IPS DF 6.9 (cell line): ENCODE measurements at places on chromosomes 12 and 14.

- no peak for DNase-seq
These were observed at the start of gene ITGA5 for GRCh38 chr12:54419088-54419887. TSS of gene ITGA5 (minus strand) at chr12:54419266. CDS start at chr12:54419198, 68 bp downstream.

DNA sequence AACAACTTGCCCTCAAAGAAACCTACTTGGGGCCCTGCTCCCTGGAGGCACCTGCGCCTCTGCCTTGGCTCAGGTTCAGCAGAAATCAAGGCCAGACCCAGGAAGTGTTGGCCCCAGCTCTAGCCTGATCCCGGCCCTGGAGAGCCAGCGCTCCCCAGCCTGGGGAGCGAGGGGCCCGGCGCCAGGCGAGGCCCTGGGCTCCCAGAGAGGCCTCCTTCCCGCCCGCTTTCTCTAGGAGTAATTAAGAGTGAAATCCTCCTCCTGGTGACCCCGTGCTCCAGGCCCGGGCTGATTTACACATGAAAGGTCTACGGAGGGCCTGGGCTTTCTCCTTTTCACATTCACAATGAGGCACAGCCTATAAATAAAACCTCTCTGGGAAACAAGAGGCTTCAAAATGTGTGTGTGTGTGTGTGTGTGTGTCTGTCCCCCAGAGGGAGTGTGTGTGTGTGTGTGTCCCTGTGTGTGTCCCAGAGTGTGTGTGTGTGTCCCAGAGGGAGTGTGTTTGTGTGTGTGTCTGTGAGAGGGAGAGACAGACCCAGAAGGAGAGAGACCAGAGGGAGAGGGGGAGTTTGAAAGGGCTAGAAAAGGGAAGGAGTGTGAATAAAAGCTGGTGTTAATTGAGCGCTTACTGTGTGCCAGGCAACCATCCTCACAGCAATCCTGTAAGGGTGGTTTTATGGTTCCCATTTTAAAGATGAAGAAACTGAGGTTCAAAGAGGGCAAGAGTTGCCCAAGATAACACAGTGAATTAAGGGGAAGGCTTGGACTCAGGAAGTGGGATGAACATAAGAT is 23.8 kb upstream of the COX6A1 start:
- no peak for DNase-seq

DNA sequence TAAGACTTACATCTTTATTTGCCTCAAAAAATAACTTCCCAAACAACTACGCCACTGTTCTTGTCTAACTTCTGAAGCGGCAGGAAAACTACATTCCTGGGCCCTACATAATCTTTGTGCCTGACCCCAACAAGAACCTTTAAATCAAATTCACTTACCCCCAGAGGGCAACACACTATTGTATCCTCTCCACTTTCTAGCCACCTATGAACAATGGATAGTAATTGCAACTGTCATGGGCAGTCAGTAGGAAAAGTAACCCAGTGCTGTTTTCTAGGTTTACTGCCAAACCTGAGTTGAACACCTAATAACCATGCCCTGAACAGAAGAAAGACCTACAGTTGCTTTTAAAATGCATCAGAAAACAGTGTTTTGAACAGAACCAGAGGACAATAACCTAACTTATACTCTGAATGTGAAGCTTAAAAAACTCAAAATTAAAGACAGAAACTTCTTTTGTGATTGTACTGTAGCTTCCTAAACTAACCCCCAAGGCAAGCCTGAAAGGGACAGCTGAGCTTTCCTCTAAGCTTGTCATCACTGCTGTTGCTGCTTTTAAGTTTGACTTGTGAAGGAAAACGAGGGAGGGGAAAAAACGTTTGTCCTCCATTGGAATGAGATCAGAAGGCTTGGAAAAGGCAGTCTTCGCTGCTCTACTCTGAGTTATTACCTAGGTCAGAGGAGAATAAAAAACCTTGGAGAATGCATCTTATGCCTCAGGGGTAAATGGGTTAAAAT is 195.7 kb downstream of the SOX5 start:
- DNase-seq = no peak

- DNase-seq = no peak
These were observed 74.0 kb downstream of the CLIP1 start for GRCh38 chr12:122348505-122348904.

GRCh38 chr12:7078163-7078562 is 14.1 kb downstream of the C1R start:
- DNase-seq = no peak

GRCh38 chr12:76216585-76217472 is 131.4 kb downstream of the BBS10 start:
- no peak for DNase-seq

DNA sequence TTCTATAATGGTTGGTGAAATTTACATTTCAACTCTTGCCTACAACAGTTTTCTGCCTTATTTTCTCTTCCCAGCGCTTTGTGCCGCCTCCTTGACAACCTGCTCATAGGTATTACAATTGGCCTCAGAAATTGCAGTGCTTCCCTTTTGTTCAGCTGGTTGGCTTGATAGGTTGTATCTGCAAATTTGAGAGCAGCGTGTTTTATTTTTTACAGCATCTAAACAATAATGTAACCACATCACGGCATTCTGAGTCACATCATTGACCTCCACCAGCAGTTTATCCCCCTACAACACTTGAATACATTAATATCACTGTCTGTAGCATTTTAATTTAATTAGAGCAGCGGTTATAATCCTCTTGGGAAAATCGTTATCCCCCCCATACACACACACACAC is 99.4 kb downstream of the ETV6 start:
- DNase-seq = no peak

DNA sequence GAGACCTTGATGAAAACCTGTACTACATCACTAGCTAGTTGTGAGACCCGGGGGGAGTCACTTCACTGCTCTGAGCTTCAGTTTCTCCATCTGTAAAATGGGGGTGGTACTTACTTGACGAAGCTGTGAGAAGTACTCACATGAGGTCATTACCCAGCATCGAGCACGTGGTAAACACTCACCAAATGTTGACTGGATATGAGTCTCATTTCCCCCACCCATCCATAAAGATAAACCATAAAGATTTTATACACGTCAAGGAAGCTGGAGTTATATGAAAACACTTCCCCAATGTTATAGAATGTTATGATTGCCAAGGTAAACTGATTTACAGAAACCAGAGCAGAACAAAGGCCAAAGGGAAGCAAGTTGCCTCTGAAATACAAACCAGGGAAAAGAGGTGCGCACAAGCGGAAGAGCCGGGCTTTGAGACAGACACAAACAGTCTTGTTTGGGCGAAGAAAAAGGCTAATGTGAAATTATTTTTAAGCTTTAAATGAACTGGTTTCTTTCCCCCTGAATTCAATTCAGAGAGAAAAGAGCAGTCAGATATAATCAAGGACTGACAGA is 536.8 kb downstream of the MED13L start:
- DNase-seq = no peak

DNA sequence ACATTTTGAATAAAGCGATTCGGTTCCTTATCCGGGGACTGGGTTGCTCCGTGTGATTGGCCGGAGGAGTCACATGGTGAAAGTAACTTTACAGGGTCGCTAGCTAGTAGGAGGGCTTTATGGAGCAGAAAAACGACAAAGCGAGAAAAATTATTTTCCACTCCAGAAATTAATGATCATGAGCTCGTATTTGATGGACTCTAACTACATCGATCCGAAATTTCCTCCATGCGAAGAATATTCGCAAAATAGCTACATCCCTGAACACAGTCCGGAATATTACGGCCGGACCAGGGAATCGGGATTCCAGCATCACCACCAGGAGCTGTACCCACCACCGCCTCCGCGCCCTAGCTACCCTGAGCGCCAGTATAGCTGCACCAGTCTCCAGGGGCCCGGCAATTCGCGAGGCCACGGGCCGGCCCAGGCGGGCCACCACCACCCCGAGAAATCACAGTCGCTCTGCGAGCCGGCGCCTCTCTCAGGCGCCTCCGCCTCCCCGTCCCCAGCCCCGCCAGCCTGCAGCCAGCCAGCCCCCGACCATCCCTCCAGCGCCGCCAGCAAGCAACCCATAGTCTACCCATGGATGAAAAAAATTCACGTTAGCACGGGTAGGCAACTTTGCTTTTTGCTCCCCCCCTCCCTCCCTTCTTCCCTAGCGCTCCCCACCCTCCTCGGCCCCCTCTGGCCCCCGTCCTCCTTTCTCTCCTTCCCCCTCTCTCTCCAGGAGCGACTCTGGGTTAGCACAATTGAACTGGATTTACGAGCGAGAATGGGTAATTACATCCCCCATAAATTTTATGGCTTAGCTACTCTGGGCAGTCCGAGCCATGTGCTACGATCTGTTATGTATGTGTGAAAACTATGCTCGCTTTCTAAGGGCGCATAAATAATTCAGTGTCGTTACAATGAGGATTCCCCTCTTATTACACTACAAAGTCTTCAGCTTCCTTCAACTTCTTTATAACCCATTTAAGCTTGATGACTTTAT is at the start of gene HOXC4:
Gene HOXC4, plus strand, starts transcription at position 85 of the 991 bp plus-strand sequence. Its CDS starts 88 bp downstream, at position 173.
- no peak for DNase-seq

- no peak for DNase-seq
These were observed 274.9 kb upstream of the SRRM4 start for GRCh38 chr12:118706437-118706836.

DNA sequence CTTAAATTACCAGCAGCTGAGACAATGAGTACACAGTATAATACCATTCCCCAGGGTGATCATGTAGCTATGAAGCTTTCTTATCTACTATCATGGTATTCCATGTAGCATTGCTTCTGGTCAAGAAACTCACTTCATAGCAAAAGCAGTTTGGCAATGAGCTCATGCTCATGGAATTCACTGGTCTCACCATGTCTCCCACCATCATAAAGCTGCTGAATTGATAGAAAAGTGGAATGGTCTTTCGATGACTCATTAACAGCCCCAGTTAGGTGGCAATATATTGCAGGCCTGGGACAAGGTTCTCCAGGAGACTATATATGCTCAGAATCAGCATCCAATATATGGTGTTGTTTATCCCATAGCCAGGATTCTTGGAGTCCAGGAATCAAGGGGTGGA is 553.7 kb downstream of the FOXG1 start:
- DNase-seq = no peak
